Hypothalamus (tissue), 51 donors: ENCODE measurements at places on chromosomes 16 and 17.

GRCh38 chr17:9451934-9452333, 123.7 kb downstream of the STX8 start:
- no peak for DNase-seq

- DNase-seq, result peak; percentile 49
Observed at GRCh38 chr17:4899341-4900230, at the start of gene C17orf107. TSS of gene C17orf107 (plus strand) at chr17:4899536. CDS start at chr17:4899763, 227 bp downstream.

- no peak for DNase-seq
Observed at GRCh38 chr17:50624321-50624934, 10.3 kb upstream of the ABCC3 start.

- no peak for DNase-seq
Observed at GRCh38 chr16:78353640-78354275, 254.3 kb downstream of the WWOX start.

DNA sequence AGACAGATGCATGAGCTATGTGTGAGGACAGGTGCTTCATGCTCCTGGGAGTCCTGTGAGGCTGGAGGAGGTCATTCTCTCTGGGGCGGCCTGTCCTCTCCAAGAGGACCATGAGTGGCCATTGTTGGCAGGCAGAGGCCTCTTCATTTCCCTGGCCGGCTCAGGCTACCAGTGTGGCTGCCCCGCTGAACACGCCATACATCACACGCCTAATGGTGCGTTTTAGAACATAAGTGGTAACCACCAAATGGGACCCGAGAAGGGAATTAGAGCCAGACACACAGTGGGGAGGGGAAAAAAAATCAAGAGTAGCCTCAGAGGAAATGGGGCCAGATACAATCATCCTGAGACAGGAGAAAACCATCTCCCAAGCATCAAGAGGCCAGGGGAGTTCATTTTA, 140.0 kb downstream of the SPACA3 start:
- DNase-seq, result no peak

DNA sequence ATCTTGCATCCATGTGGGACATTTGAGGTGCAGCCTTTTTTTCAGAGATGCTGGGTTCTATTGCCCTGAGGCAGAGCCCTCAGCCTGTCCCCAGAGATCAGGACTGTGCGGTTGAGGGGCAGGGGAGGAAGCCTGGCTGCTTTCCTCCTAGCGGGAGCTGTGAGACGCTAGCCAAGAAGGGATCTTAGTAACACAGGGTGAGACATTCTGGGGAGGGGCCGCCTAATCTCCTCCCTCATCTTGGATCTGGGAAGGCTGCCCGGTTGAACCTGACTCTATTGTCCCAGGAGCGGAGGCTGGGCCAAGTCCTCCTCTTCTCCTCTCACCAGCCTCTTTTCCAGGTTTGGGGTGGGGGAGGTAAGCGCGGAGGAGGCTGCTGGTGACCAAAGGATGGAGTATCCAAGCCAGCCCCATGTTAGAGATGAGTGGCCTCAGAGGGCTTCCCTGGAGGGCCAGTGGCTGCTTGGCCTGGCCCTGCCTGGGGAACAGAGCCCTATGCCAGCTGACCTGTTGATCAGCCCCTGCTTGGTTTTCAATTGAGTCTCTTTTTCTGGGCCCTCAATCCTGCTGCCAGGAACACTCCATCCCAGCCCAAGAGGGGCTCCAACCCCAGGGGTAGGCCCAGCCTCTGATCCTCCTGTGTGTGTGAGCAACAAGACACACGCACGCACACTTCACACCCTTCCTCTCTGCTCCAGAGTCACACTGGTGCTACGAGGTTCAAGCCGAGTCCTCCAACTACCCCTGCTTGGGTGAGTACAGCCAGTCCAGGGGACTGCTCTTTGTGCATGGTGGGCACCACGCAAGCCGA, 5.0 kb downstream of the CA4 start:
- peak; percentile 65 for DNase-seq

DNA sequence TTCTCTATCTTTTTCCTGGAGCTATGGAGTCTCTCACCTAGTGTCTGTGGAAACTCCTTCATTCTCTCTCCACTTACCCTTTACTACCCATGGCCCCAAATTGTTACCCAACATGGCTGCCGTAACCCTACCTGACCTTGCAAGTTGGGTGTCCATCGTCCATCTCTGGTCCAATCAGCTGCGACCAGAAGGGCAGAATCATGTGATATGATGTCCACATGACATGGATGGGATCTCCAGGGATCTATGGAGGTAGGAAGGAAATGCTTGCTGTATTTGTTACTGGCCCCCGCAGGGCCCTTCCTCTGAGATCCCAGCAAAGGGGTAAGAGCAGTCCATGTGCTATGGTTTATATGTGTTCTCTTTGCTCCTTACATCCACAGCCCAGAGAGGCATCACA, 8.0 kb upstream of the DRC7 start:
- no peak for DNase-seq
